ENCODE measurements at places on chromosomes 3 and 15.

DNA sequence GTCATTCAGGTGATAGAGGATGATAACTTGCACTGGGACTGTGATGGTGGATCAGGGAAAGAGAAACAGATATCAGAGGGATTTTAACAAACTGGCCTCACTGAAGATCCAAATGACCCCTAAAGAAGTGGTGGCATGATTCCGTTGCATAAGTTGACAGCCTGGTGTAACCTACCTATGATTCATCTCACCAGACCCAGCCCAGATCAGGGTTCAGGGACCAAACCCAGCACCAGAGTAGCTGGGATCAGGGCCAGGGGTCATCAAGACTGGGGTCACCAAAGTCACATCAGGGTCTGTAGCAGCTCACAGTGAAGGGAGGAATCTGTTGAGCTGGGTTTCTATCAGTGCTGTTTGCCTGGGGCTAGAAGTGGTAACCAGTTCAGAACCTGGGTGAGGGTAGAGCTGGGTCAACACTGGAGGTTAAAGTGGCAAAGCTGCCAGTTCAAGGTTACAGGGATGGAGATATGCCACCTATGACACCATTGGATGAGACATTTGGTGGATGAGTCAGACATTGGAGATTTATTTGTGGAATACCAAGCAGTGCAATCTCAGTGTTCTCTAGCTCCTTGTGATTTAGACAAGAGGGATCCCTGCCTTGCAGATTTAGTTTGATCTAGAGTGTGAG, 35.9 kb downstream of the CASR start:
- no peak for DNase-seq

DNA sequence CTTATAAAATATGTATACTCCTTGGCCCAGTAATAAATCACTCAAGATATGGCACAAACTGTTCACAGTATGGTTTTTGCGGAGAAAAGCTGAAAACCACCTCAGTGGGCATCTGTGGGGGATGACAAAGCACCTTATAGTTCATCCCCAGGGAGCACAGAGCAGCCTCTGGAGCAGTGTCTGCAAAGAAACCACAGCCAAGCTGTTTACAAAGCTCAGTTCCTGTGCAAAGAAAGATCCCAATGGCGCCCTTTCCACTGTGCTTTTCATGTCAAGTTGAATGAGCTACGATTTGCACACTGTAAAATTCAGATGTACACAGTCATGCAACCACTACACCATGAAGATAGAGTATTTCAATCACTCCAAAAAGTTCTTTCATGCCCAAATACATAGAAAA, 2.5 kb upstream of the EFCC1 start:
- DNase-seq, result no peak

DNA sequence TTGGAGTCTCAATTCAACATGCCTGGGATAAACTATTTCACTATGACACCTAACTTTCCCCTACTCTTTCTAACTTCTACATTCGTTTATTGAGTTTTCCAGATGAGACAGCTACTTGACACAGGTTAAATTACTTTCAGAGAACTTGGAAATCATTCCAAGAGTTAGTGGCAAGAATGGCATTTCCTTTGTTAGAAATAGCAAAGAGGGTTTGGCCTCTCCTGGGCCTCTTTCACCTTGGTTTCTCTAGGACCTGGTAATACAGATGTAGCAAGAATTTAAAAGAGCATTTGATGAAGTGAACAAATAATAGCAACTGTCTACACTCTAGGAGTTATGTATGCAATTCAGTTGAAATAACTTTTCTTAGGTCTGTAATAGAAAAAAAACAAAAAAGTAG, 748.9 kb downstream of the MECOM start:
- no peak for DNase-seq

GRCh38 chr15:100844167-100844566, 35.5 kb upstream of the ALDH1A3 start:
- no peak for DNase-seq

DNA sequence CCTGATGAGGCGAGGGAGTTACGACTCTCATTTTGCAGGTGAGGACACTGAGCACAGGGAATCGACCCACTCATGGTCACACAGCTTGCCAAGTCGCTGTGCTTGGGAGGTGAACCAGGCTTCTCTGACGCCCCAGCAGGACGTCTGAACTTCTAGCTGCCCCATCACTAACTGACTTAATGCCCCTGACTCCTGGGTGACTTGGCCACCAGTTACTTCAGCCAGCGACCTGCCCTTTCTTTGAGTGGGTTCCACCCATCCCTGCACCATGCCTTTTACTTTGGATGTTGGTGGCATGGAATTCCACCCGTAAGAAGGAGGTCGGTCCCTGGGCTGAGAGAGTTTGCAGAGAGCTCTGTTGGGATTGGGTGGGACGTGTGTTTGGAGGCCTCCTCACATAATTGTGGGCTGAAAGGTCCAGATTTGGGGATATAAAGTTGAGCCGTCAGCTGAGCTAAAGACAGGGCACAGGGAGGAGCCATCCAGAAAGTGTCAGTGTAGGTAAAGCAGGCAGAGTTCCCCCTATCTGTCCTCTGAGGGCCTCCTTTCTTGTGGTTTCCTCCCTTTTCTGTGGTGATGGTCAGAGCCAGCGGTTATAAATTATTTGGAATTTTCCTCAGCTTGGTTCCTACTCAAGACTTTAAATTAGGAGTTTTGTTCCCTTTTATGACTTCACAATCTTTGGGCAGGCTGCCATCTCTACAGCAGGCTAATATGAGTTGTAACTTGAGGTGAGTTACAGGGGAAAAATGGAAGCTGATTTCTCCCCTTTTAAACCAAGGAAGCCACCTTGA, 55.0 kb downstream of the FLNB start:
- no peak for DNase-seq

- DNase-seq, result no peak
Measured at GRCh38 chr15:70869346-70869745, 15.4 kb upstream of the LARP6 start.

GRCh38 chr3:141643796-141644195, 94.3 kb upstream of the RNF7 start:
- no peak for DNase-seq

DNA sequence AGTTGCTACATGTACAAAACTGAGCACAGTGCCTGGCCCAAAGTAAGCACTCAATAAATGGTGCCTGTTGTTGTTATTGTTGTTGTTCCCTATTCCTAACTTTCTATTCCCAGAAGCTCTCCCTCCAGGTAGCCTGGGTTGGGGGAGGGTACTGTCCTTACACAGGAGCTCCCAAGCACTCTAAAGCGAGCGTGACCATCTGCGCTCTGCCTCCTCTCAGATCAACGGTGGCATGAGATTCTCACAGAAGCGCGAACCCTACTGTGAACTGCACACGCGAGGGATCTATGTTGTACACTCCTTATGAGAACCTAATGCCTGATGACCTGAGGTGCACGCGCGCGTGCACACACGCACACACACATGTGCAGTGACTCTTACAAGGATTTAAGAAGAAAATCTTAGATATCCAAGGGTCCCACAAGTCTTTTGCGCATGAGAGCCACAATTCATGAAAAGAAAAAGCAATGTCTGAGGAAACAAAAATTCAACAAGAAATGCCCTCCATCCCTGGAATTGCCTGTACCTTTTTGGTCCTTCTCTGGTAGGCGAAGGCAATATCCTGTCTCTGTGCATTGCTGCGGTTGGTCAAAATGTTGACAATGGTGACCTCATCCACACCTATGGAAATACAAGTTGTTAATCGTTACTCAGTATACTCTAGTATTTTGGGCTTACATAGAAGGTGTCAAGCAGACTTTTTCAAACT, 33.7 kb downstream of the ANXA2 start:
- no peak for DNase-seq

DNA sequence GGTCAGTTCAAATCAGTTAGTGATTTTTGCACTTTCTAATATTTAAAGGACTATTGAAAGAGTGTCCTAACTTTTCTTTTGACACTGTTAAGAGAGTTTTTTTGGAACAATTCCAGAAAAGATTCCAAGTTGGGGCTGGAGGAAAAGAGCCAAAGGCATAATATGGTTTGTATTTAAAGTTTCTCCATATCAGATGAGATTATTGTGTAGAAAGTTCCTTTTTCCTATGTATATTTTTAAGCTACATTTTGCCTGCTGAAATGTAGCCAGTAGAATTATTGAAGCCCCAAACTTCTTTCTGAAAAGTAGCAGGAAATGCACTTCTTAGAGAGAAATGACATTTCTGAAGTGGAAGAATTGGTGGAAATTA, 136.5 kb upstream of the TSC22D2 start:
- no peak for DNase-seq

- no peak for DNase-seq
Measured at GRCh38 chr3:177362626-177363025, 165.3 kb upstream of the TBL1XR1 start.

- DNase-seq, result no peak
Measured at GRCh38 chr15:101366853-101367252, 71.8 kb upstream of the SNRPA1 start.

DNA sequence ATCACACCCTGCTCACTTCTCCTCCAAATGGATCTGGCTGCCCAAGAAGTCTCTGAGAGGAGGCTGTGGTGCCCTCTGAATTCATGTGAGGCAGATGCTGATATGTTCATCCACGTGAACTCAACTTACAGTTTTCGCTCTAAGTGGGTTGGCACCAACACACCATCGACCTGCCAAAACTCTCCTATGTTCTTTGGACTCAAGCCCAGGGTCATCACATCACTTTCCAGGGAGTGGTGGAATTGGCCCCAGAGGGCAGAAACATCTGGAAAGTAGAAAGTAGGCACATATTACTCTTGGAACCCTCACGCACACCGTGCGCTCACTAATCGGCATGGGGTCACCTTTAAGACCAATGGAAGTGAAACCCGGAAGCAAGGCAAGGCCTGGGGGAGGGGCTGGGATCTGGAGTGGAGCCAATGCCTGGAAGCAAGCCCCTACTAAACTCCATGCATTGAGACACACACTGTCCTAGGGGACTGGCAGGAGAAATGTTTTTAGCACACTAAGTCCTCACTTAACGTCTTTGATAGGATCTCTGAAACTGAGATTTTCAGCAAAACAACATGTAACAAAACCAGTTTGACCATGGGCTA, 41.4 kb downstream of the SSUH2 start:
- DNase-seq, result no peak

GRCh38 chr3:15591242-15591641, 10.1 kb downstream of the HACL1 start:
- no peak for DNase-seq

- DNase-seq, result no peak
Measured at GRCh38 chr3:69360690-69361089, 25.2 kb downstream of the FRMD4B start.

DNA sequence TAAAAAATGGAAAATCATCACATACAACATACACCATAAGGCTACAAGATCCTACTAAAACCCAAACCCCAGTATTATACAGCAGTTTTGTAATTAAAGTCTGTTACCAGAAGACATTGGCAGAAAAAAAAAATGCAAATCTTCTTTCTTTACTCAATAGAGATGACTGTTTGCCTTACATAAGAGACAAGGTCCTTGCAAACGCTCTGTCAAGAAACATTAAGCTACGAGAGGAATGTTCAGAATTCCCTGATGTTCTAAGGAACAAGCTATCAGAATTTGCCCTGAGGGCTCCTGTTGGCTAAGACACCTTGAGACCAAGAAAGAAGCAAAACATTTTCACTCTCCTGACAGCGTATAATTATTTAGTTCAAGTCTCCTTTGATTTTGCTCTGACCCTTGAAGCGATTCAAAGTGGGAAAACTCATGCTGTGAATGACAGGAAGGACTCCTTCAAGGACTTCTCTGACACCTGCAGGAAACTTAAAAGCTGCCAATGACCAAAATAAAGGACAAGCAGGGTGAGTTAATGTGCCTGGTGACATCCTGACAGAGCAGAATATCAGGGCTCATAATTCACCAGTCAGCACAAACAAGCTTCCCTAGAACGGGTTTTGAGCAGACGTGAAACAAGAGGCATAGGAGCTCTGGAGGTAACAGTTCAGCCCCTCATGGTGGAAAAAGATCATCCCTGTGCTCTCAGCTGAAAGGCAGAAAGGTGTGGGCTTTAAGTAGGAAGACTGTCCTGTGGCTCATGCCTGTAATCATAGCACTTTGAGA, 2.5 kb downstream of the SCAMP2 start:
- DNase-seq, result no peak

GRCh38 chr3:49673121-49673714, 933 bp upstream of the APEH start:
- DNase-seq, result no peak

- no peak for DNase-seq
Measured at GRCh38 chr15:35834866-35835265, 288.9 kb upstream of the DPH6 start.

DNA sequence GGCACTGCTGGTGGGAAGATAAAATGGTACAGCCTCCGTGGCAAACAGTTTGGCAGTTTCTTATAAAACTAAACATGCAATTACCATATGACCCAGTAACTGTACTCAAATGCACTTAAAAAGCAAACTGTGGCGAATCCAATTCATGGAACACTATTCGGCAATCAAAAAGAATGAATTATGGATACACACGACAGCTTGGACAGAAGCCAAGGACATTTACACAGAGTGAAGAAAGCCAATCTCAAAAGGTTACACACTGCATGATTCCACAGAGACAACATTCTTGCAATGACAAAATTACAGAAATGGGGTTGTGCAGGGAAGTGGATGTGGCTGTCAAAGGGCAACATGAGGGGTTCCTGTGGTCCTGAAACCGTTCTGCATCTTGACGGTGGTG, 122.1 kb upstream of the IQSEC1 start:
- no peak for DNase-seq

DNA sequence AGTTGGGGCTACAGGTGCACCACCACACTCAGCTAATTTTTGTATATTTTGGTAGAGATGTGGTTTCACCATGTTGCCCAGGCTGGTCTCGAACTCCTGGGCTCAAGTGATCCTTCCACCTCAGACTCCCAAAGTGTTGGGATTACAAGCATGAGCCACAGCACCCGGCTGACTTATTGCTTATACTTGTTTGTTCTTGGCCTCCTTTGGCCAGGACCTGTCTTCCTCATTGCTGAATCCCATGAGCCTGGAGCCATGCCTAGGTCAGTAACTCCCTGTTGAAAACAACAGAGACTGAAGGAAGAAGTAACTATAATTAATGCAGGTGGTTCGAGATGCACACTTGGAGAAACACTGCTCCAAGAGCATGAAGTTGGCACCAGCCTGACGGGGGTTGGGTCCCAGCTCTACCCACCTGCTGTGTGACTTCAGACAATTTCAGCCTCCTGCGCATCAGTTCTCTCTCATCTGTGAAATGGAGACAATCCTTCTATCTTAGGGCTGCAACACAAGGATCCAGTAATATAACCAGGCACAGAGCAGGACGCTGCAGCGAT, 38.9 kb downstream of the CPN2 start:
- no peak for DNase-seq

DNA sequence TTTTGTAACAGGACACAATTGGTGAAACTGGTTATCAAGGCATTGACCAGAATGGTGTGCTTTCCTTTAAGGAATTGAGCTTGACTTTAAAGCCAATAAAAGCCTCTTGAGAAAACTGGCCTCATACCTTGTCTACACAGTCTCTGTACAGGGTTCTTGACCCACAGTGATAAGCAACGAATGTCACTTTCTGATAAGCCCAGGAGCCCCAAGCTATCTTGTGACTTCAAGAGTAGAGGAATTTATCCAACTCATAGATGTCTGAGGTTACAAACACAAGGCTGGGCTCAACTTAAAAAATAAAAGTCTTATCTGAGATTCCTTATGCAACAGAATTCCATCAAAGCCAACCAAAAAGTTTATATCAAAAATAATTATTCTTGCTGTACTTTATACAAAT, 212.1 kb downstream of the GBE1 start:
- DNase-seq, result no peak

GRCh38 chr15:89531796-89532537, 35.6 kb upstream of the RHCG start:
- DNase-seq, result no peak

All from neural crest cell (in vitro differentiated cells).